ENCODE measurements at places on chromosomes 5 and 9.

DNA sequence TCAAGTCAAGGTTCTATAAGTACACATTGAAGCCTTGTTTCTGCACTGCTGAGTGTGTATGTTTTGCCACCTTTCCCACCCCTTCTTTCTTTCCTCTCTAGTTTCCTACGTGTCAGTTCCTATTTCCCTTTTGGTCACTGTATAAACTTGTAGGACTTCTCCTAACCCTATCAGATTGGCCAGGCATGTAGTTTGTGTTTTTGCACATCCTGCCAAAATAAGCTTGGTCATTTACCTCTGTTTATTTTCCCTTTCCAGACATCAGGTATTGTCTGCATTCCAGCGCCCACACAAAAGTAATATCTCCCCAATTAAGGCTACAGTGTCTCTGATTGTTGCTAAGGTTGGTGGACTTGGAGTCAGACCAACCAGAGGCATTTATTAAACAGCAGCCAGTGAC lies 252.9 kb upstream of the MPDZ start:
- DNase-seq, result no peak

GRCh38 chr5:2602451-2603271 lies 148.8 kb downstream of the IRX2 start:
- no peak for DNase-seq

DNA sequence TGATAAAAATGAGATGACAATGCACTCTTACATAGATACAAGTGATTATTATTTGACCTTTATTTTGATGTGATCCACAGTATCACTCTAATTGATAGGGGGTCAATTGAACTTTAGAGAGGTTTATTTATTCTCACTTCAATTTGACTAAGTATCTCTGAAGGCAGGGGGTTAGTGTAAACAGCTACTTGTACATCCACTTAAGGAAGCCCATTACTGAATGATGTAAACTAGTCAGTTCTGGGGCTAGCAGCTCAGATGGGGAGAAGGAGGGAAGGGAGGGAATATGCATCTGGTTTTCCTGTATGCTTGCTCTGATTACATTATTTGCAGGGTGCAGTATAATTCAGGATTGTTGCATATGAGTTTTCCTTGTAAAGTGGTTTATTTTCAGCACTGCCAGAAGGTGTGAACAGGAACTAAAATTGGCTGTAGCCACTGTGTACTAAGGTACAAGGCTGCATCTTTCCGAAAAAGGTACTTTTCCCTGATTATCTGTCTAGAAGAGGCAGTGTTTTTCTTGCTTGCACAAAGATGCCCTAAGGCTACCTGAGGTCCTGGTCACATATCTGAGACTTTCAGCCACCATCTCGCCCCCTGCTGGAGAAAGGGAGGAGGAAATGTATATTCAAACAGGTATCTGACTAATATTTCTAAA lies 51.2 kb downstream of the MRPS27 start:
- no peak for DNase-seq

- no peak for DNase-seq
Observed at GRCh38 chr9:115209601-115210306, 91.8 kb upstream of the TNC start.

DNA sequence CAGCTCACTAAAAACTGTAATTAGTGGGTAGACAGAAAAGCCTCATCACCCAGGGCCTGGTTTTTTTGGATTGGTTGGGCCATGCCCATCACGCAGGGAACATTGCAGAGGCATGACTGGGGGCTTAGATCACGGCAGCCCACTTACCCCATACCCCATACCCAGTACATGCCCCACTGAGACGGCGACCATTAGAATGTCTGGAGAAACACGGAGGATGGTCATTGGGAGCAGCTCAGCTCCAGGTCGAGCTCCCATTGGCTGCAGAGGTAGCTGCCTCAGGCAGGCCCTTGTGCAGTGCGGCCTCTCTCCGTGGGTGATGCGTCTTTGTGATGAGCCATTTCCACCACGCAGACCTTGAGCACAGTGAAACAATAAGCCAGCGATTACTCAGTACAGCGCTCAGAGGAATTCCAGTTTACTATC lies 204.0 kb downstream of the GADD45G start:
- no peak for DNase-seq

DNA sequence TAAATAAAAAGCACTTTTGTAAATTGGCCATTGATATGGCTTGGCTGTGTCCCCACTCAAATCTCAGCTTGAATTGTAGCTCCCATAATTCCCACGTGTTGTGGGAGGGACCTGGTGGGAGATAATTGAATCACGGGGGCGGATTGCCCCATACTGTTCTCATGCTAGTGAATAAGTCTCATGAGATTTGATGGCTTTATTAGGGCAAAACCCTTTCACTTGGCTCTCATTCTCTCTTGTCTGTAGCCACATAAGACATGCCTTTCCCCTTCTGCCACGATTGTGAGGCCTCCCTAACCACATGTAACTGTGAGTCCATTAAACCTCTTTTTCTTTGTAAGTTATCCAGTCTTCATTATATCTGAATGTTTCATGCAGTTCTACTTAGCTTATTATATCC lies 153.2 kb downstream of the TARS1 start:
- DNase-seq, result no peak

GRCh38 chr9:91148306-91148705 lies 213.4 kb downstream of the AUH start:
- no peak for DNase-seq

DNA sequence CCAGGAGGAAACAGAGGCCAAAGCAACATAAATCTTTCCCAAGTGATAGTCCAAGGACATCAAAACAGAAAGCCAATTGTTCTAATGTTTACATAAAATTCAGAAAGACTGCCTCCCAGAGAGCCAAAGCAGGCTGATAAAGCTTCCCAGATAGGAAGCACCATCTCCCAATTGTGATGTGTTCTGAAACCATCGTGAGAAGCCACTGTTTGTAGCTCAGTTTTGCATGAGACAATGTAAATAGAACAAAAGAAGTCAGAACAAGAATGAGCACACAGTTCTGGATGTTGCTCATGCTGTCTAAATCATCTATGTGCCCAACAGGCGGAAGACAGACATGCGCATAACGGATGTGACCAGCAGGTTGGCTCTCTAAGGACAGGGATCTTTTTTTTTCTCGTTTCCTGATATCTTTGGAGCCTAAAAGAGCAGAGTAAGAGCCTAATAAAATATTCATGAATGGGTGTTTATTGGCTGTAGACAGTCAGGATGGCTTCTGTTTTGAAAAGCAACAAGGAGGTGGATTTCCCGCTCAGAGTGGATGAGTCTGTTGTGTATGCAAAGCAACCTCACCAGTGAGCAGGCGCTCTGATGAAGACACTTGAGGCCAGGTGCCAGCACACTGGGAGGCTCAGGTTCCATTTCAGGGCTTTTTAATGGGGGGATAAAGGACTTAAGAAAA lies 113.6 kb downstream of the GNA14 start:
- no peak for DNase-seq

DNA sequence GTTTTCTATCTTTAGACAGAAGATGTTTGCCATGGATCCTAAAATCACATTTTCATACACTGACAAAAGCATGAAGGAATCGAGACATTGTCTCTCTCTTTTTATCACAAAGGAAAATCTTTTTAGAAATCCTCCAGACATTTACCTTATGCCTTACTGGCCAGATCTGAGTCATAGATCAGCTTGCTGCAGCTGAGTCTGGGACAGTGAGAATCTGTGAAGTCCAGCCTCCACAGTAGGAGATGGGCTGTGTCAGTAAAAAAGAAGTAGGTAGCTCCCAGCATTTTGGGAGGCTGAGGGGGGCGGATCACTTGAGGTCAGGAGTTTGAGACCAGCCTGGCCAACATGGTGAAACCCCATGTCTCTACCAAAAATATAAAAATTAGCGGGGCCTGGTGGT lies 333.4 kb upstream of the ZNF462 start:
- DNase-seq, result no peak

- DNase-seq, result no peak
Observed at GRCh38 chr9:114799441-114799840, 6.4 kb downstream of the TNFSF15 start.

GRCh38 chr5:112511920-112512319 lies 92.8 kb upstream of the EPB41L4A start:
- DNase-seq, result no peak

GRCh38 chr5:5650242-5650641 lies 227.8 kb downstream of the ICE1 start:
- no peak for DNase-seq

GRCh38 chr5:104372376-104372775 lies 809.8 kb upstream of the NUDT12 start:
- no peak for DNase-seq

GRCh38 chr9:79408617-79409016 lies 163.1 kb upstream of the TLE4 start:
- peak; percentile 41 for DNase-seq

GRCh38 chr9:17422994-17423680 lies 155.7 kb upstream of the SH3GL2 start:
- DNase-seq, result no peak

GRCh38 chr9:123434619-123435240 lies 78.7 kb downstream of the CRB2 start:
- DNase-seq, result no peak

DNA sequence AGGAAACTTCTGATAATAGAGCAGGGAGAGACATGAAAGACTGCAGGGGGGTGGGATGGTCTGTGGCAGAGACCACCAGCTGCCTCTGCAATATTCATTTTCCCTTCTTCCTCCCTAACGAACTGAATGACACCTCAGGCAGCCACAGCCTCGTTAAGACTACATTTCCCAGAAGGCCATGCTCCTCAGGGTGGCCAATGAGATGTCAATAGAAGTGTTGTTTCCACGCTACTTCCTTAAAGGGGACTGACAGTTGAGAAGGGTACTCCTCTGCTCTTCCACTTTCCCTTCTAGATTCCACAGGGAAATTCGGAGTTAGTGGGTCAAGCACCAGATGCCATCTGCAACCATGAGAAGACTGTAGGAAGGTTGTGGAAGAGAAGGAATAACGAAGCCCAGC lies 52.0 kb upstream of the DAPK1 start:
- no peak for DNase-seq

DNA sequence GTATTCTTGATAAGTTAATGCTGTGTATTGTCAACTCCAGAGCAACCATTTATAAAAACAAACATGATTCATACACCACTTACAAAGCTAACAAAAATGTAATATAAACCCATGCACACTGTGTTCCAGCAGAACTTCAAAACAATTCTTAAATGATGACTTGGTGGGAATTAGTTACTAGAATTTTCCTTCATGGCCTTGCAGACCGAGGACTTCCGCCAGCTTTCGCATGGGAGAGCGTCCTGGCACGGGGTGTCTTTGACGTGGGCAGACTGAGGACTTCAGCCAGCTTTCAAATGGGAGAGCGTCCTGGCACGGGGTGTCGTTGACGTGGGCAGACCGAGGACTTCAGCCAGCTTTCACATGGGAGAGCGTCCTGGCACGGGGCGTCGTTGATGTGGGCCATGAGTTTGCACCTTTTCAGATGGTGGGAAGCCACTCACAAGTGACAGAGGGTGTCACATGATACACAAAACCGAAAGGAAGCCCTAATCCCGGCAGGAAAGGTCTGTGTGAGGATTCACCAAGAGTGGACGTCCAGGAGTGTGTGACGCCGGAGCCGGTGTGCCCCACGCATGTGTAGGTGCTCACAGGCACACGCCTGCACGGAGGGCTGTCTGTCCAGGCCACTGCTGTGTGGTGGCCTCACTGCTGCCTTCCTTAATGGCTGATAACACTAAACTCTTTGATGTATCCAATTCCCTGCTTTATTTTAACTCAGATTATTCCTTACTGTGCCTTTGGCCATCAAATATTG lies 211.3 kb upstream of the IRX4 start:
- no peak for DNase-seq

All from AG09309 (cell line).